ENCODE measurements at places on chromosomes 11 and 22.

- DNase-seq, result no peak
Measured at GRCh38 chr11:23103416-23103815, 243.1 kb upstream of the CCDC179 start.

DNA sequence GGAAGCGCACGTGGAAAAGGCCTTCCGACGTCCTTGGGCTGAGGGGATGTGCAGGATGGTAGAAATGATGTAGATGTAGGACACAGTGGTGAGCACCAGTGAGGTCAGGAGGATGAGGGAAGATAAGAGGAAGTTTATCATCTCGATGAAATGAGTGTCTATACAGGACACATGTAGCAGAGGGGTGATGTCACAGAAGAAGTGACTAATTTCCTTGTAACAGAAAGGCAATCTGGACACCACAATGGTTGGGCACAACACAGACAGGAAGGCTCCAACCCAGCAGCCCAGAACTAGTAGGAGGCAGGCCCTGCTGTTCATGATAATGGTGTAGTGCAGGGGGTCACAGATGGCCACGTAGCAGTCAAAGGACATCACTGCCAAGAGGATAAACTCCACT lies 35.0 kb upstream of the OR6M1 start:
- DNase-seq, result no peak

DNA sequence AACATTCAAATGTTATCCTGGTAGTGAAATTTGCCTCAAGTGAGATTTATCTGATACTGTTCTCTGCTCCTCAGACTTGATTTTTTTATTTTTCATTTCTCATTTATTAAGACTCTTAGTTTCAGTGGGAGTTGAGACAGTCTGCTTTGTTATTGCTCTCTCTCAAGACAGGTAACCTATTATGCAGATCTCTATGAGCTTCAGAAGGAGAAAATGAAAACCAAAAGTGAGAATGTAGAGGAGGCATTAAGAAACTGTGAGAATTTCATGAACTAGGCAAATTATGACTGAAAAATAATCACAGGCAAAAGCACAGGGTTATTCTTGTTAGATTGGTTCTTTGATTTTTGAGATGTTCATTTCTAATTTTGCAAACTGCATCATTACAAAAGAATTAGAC lies 290.0 kb upstream of the CHORDC1 start:
- no peak for DNase-seq

DNA sequence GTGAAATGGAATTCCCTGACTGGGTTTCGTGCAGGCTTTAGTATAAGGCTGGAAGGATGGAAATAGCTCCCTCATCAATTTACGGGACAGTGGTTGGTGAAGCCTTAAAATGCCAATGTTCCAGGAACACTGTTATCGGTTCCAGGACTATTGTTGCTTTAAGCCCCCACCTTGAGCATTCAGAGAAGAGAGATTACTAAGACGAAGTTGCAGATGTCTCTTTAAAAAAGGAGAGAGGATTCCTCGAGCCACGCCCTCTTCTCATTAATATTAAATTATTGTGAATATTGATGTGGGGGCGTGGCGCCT lies 195 bp upstream of the CREB3L1 start:
- no peak for DNase-seq

DNA sequence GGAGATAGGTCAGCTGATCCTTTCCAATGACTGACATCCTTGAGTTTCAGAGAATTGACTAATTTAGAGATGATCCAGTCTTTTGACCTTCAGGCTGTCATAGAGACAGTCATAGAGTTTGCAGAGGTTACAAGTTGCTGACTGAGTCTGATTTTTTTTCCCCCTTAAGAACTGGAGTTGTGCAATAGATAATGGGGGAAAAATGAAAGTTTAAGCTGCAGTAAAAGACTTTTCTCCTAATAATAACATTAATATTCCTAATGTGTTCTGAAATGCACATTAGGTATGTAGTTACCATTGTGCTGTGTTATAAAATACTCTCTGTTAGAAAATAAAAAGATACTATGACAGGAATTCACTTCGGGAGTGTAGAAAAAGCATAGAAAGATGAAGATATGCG lies 876.9 kb upstream of the RAG2 start:
- DNase-seq, result no peak

- no peak for DNase-seq
Measured at GRCh38 chr11:73957654-73958361, 7.0 kb downstream of the DNAJB13 start.
